ENCODE measurements at places on chromosomes 4 and X.

GRCh38 chr4:184769141-184769765 is 35.4 kb upstream of the CENPU start:
- no peak for DNase-seq

DNA sequence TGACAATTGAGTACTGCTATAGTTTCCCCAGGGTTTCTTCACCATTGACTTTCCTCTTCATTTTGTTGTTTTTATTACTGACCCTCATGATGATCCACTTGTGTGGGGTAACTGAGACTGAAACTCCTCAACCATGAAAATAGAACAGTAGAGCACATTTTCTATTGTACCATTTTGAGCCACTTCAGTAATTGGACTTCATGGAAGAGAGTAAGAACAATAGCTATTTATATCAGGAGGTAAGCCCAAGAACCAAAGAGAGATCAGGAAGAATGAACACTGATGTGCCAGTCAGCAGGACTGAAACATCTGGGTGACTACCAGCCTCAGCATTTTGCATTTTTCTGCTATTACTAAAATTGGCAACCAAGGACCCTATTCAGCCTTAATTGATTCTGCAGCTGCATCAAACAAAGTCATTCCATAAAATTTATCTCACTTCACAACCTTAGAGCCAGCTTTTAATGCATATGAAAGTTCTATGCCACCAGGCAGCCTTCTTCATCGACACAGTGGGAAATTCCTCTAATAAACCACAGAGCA is 151.4 kb downstream of the BANK1 start:
- DNase-seq = peak; percentile 35

- DNase-seq = no peak
Observed at GRCh38 chrX:101357166-101357795, 8.7 kb upstream of the TIMM8A start.

GRCh38 chr4:20337261-20337664 is 85.6 kb downstream of the SLIT2 start:
- DNase-seq = no peak

- DNase-seq = no peak
Observed at GRCh38 chrX:20686256-20686655, 419.5 kb upstream of the RPS6KA3 start.

DNA sequence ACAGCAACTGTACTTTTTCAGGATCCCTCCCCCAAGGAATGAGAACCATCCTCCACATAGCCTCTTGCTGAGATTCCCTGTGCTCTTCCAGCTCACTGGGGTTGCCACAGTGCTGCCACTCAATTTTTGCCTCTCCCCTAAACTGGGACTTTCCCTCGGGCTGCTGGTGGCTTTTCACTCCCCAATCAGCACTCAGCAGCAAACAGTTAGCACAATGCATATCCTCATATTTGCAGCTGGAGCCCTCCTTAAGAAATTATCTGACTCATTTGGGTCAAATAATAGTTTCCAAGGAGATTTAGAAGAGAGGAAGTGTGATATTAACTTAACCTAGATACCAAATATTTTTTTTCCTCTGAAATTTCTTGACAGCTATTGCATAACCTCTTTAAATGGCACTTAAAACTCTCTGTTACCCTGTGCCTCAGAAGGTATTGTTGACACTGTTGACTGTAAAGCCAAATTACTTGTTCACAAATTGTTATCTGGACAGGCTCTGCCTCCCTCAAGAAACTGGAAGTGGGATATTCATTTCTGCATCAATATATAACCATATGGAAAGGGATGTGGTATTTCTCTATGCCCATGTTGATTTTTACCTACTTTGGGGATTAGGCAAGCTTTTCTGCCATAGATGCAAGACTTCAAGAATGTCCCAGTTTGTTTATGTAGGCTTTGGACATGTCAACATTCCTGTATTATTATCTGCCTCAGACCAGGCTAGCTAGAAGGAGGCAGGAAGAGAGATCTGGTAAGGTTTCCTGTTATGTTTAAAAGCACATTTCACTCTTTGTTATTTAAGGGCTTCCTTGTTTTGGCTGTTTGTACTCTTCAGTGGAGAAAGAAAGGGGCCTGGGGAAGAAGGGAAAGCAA is 58.0 kb downstream of the SEPTIN11 start:
- DNase-seq = no peak

DNA sequence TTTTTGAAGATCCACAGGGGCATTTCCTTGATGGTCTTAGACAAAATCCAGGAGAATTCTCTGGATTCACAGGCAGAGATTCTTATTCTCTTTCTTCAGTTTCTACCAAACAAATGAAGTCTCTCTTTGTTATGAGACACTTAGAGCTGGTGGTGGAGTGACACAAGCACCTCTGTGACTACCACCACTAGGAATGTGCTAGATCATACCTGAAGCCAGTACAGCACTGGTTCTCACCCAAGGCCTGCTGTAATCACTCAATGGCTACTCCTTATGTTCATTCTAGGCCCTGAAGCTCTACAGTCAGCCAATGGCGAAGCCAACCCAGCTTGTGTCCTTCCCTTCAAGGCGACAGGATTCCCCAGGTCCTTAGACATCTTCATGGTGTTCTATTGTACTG is 482.3 kb downstream of the TRAM1L1 start:
- no peak for DNase-seq

DNA sequence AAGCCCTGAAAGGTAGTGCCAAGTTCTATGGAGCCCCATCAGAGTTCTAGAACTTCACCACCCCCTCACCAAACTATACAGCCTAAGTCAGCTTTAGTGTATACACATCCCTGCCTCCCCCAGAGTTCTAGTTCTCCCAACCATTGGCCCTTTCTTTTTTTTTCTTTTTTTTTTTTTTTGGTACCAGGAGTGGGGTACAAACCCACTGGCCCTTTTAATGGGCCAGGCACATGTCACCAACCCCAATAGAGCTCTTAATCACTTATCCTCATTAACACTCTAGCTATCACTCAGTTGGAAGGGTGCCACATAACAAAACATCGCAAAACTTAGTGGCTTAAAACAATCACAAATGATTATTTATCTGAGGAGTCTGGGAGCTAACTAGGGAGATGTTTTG is 588.6 kb downstream of the BCOR start:
- no peak for DNase-seq

- no peak for DNase-seq
Observed at GRCh38 chr4:20456407-20456806, 204.7 kb downstream of the SLIT2 start.

- DNase-seq = peak; percentile 16
Observed at GRCh38 chr4:190121759-190122158, 51.8 kb upstream of the DUX4 start.

DNA sequence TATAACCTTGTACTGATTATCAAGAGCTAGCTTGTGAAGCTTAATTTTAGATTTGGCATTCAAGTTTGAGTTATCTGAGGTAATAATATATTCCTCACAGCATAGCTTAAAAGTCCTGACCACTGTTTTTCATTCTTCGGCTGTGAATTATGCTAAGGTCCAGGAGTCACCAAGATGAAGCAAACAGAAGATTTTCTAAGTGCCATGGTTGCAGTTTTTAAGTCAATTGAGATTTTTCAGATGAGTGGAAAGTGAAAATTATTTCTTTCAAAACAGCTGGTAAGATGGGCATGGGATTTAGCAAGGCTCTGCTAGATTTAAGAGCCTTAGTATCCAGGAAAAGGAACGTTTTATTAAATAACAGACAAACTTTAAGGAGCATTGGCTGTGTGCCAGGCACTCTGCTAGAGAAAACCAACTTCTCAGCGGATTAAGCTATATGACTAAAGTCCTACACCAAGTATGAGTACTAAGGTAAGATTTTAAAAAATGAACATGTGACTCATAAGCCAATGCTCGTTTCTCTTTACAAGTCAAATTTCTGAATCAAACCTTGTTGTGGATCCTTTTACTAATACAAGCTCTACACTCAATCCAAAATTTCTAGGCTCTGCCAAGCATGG is 149.9 kb upstream of the IL15 start:
- DNase-seq = peak; percentile 24

DNA sequence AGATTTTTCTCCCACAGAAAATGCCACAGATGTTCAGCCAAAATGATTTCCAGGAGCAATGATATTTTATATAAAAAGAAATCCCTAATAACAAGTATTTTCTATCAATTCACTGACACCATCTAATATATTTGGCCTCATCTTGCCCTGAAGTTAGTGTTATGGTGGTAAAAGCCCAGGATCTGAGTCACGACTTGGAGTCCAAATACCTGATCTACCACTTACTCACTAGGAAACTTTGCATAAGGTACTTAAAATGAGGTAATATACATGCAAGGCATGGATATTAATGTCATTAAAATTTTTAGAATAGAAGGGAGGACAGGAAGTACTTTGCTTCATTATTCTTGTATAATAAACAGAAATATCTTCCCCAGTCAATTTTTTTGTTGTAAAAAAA is 16.3 kb downstream of the PPP3CA start:
- no peak for DNase-seq

DNA sequence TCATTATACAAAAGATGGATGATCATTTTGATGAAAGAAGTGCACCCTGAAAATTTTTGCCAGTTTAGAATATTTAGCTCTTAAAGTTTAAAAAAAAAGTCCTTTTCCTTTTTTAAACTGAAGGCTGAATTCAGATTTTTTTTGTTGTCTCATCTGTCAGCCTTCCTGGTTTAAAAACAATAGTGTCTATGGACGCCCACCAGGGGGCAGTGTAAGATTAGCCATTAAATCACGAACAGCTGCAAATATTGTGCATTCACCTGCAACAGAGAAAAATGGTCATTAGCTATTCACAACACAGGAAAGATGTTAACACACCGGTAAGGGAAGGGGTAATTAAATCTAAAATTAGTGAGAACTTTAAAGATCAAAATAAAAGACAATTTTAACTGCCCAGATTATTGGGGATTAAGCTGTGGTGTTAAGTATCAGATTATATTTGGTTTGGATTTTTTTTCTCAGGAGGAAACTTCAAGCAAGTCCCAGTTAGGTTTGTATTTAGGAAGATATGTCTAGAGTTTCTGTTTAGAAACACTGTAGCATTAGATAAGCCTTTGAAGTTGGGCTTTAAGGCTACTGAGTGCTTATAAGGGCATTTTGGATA is 4.4 kb upstream of the CXorf38 start:
- peak; percentile 79 for DNase-seq

DNA sequence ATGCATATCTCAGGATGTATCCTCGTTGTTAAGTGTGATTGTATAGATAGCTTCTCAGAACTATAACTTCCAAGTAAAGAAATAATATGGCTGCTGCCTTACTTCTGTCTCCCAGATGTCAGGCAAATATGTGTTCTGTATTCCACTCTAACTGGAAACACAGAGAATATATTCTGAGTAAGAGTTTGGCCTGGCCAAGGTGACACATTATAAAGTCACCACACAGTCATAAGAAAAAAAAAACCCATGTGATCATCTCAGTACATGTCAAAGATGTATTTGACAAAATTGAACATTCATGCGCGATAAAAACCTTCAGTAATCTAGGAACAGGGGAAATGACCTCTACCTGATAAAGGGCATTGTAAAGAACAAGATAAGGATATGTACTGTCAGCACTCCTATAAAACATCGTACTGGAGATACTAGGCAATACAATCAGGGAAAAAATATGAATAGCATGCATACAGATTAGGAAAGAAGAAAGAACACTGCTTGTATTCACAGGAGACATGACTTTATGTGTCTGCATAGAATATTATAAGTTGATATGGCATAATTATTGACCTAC is 207.1 kb downstream of the ZNF330 start:
- DNase-seq = no peak

DNA sequence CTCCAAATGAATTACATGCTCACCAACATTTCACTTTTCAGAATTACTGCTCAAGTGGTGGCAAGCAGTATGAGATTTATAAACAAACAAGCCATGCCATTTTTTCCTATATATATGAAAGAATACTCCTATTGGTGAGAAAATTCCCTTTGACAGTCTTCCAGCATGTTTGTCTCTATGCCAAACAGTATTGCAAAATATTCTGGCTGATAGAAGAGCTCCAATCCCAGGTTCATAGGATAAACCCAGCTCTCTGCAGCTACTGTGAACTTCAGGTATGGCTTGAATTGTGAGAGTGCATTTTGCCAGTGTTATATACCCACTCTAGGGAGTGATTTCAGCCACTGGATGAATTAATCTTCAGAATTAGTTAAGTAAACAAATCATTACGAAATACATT is 108.8 kb downstream of the MAGEC2 start:
- peak; percentile 15 for DNase-seq

GRCh38 chr4:122481766-122482405 is 25.4 kb upstream of the IL2 start:
- peak; percentile 30 for DNase-seq

- DNase-seq = peak; percentile 56
Observed at GRCh38 chrX:112849016-112849415, 8.4 kb upstream of the AMOT start.

All from muscle of leg (tissue), 16 donors.